Common myeloid progenitor, CD34-positive (primary cell): ENCODE measurements at places on chromosomes 2 and 18.
A peak's percentile ranks its signal among the peaks of the same experiment; 100 is the strongest.

DNA sequence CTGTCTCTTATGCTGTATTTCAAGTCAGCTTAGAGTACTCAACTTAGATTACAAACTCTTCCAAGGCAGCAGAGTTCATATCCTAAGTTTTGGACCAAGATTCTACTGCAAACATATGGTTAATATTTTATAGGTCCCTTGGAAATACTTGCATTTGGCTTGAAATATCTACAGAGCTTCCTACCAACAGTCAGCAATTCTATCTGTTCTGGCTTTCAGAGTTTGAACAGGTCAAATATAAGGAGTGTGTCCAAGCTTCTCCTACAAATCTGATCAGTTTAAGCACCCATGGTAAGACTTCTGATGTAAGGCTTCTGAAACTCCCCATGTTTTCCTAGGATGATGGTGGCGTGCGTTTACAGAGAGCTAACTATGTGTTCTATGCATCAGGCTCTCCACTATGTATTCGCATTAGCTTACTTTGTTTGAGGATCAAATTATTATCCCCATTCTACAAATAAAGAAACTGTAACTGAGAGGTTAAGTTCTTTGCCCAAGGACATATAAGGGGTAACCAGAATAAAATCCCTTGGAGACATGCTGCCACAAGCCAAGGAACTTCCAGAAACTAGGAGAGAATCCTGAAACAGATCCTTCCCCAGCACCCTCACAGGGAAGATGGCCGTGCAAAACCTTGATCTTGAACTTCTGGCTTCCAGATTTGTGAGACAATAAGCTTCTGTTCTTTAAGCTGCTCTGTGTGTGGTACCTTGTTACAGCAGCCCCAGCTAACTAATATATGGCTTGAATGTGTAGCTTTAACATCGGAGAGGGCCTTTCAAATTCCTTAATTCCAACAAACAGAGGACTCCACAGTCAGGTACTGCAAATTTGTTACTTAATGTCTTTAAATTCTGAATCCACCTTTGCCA, 55.1 kb downstream of the ATP8B1 start:
- DNase-seq, result no peak

- DNase-seq, result peak; percentile 84
Measured at GRCh38 chr18:13051950-13052349, 60.8 kb downstream of the CEP192 start.

DNA sequence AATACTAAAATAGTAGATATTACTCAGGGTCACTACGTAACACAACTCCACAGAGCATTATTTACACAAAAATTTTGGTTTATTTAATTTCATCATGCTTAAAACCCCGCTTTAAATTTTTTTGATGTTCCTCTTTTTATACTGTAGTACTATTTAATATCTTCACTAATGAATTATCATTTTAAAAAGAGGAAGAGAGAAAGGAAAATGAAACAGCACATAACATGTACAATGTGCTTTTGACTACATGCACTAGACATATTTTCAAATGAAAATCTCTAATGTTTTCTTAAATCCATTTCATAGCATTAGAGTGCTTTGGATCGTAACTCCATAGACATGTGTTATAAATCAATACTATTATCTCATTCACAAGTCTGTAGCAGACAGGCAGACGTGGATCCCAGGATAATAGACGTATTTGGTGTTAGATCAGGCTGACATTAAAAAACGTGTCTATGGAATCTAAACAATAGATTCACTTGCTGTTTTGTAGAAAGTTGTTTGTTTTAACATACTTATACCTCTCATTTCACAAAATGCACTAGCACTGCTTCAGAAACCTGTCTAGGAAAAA, 897.0 kb downstream of the CPS1 start:
- DNase-seq, result no peak

DNA sequence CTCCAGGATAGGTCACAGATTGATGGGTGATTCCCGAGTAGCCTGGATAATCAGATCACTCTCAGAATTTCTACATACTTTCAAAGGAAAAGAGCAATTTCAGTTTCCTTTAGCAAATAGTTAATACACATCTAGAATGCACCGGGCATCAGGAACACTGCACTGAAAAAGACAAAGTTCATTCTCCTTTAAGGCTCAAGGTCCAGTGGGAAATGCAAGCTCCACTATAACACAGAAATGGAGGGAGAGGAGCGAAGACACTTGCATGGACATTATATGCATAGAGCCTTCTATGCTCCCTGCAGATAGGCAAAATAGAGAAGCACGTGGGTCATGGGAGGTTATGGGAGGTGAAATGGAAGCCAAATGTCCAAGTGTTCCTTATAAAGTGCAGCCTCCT, 49.1 kb downstream of the SLC9A4 start:
- DNase-seq, result no peak

- DNase-seq, result peak; percentile 33
Measured at GRCh38 chr2:159968279-159968900, 94.0 kb downstream of the PLA2R1 start.
